ENCODE measurements at places on chromosomes 7 and 10. TPM values are rescaled to one million over a fixed set of nuclear protein-coding genes. Genes with fewer than 3 reads are reported as not detected.

DNA sequence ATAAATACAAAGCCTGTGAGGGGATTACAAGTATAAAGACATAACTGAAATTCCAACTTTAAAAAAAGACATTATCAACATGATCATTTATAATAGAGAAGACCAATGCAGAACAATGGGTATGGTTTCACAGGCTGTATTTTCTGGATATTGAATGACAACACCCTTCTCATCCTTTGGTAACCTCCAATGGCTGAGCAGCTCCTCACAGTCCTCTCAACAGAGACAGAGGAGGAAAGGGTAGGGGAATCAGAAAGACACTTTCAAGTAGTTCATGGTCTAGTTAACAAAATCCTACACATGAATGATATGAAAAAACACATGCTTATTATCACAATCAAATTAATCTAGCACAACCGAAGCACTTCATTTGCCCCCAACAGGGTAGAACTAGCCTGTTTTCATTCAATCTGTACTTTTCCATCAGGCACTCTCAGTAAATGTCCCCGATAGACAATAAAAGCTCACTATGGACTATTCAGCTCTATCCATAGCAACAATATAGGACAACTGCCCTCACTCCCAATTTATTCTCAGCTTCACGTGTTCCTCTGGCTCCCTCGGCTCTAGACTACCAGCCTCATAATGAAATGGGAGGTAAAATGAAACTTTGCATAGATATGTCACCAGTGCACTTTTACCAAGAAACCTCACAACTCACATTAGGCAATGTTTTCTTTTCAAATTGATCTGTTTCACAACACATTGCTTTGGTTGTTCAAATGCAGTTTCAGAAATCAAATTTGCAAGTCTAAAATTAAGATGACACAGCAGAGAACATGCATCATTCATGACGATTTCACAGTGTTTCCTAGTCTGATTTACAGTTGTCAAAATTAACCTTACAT lies 211.4 kb downstream of the THSD7A start:
- DNase-seq = no peak

- no peak for DNase-seq
Observed at GRCh38 chr7:66558660-66559465, 69.8 kb upstream of the KCTD7 start.

- no peak for DNase-seq
Observed at GRCh38 chr10:110009736-110010475, 2.1 kb downstream of the ADD3 start.

DNA sequence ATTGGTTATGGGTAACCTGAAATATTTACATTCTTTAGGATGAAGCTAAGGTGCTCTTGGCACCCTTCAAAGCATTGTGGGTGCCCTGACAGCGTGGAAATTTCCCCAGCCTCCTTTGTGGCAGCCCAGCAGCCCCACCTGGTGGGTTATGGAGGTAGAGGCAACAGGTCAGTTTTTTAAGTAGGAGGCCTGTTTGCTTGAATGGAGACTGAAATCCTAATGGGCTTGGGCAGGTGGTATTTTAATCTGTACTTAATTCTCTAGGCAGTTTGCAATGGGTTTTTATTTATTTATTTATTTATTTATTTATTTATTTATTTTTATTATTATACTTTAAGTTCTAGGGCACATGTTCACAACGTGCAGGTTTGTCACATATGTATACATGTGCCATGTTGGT lies 139.4 kb downstream of the EPC1 start:
- DNase-seq = no peak

Gene KAZALD1
- total RNA-seq = 0.72 TPM

Gene TCAF2
- total RNA-seq = 7.7 TPM

DNA sequence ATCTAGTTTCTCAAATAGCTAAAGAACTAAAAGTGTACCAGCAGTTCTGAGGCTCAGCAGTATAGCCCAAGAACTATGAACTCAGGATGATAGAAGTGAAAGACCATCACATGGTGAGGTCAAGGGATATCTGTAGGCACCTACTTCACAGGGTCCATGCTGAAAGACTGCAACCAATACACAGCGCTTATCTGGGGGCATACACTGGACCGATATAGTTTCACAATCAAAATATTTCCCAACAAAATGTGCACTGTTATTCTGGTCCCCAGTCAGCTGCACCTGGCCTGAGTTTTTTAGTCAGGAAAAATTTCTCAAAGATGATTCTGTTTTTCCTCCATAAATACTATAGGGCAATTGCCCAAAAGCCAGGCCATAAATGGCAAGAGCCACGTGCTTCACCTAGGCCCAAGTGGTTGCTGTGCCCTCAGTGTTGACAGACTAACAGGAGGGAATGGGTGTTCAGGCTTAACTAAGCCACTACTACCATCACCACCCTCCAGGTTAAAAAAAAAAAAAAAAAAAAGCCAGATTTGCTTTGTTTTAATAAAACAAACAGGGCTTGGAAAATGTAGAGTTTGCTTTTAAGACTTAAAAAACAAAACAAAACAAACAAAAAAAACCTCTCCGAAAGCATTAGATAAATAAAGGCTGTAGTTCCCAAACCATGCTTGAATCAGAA lies 58.5 kb downstream of the OGDH start:
- DNase-seq = no peak

DNA sequence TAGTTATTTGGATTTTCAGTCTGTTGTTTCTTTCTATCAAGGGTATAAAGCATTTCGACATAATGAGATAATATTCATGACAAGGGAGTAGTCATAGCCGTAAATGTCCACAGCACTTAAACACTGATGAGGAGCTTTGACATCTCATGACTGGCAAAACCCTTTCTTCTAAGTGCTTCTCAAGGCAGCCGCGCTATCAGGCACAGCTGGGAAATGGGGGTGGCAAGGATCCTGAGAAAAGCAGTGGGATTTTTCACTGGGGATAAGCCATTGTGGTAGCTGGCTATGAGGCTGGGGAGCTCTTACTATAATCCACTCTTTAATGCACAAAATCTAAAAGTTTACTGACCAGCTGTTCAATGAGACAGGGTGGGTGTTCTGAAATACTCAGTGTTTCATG lies 493.2 kb upstream of the KLF6 start:
- DNase-seq = no peak

Gene NDUFA5
- 42.2 TPM for total RNA-seq

- no peak for DNase-seq
Observed at GRCh38 chr7:16661924-16662323, 15.9 kb downstream of the BZW2 start.

Gene UNCX
- total RNA-seq = not detected

GRCh38 chr10:115980470-115980869 lies 292.5 kb downstream of the GFRA1 start:
- DNase-seq = no peak

DNA sequence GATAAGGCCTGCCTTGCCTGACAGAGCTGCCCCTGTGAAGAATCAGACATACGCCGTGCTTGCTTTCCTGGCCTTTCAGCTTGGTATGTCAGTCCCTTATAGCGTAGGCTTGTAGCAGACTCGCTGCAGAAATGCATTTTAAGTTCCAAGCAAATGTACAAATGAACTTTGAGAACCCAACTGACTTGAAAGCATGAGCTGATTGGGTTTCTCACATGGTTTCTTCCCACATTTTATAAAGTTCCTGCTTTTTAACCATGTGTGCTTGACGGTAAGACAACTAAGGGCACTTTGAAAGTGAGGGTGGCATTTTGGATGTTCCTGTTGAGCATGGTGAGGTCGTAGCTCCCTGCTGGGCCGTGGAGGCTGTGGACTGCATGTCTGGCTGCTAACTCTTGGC lies 62.6 kb downstream of the CCNY start:
- no peak for DNase-seq

Data from omental fat pad (tissue), 4 donors.